ENCODE measurements at places on chromosomes 1 and 21.
A peak's percentile ranks its signal among the peaks of the same experiment; 100 is the strongest.

DNA sequence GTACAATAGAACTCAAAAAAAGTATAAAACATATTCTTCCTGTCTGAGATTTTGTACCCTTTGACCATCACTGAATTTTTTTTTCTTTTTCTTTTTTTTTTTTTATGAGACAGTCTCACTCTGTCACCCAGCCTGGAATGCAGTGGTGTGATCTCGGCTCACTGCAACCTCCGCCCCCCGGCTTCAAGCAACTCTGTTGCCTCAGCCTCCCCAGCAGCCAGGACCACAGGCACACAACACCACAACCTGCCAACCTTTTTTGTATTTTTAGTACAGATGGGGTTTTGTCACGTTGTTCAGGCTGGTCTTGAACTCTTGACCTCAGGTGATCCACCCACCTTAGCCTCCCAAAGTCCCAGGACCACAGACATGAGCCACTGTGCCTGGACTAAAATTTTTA is 10.4 kb downstream of the SDCCAG8 start:
- DNase-seq: no peak

DNA sequence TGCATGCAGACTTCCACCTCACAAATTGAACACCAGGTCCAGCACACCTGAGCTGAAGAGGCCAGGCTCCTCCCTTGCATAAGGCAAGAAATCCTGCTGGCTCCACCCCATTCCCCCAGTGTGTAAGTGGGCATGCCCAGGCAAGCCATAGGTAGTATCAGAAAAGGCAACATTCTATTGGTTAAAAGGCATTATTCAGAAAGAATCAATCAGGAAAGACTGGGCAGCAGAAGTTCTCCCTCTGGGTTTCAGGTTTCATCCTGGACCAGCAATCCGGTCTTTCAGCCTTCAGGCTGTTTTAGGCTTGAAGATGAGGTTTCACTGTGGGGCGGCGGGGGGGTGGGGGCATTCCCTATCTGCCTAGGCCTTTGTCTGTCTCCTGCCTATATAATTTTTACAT is 42.0 kb upstream of the LHX8 start:
- no peak for DNase-seq

- no peak for DNase-seq
These were observed 55.3 kb downstream of the NTPCR start for GRCh38 chr1:233005703-233006102.

DNA sequence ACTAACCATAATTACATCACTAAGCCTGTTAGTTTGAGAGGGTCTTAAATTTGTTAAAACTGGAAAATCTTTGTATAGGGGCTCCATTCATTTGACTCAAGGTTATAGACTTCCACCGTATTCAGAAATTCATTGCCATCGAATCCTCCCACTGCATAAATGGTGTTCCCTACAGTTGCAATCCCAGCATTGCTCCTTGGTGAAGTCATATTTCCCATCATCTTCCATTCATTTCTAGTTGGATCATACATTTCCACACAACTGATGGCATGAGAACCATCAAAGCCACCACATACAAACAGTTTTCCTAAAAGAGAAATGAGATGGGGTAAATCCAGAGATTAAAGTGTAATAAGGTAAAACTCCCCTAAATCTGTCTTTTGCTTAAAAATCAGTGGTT is 19.1 kb downstream of the IVNS1ABP start:
- DNase-seq: no peak

- no peak for DNase-seq
These were observed 1.2 kb downstream of the ASCL5 start for GRCh38 chr1:201125800-201126199.

DNA sequence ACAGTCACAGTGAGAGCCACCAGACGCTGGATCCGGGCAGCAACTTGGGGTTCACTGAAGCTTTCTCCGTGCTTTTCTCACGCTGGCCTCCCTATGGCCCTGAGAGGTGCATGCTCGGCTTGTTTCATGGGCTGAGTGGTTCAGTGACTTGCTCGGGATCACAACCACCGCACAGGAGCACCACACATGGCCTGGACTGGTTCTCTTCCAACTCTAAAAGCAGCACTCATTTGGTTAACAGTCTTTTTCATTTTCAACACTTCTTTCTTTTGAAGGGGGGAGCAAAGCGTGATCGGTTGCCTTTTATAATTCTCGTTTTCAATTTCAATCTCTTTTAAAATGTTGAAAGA is 26.2 kb downstream of the UBIAD1 start:
- no peak for DNase-seq

DNA sequence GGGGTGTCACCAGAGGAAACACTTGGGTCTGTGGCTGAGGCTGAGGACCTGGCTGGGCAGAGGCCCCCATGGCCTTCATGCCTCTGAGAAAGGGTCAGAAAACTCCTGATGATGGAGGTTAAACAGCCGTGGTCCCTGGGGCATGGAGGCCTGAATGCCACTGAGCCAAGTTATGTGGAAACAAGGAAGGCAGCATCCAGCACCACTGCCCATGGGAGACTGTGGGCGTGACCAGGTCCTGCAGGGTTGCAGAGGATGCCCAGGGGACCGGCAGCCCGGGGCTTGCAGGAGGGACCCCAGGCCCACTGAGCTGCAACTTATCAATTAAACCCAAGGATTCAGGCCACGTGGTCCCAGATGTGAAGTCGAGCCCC is 18.9 kb upstream of the COL6A2 start:
- no peak for DNase-seq

DNA sequence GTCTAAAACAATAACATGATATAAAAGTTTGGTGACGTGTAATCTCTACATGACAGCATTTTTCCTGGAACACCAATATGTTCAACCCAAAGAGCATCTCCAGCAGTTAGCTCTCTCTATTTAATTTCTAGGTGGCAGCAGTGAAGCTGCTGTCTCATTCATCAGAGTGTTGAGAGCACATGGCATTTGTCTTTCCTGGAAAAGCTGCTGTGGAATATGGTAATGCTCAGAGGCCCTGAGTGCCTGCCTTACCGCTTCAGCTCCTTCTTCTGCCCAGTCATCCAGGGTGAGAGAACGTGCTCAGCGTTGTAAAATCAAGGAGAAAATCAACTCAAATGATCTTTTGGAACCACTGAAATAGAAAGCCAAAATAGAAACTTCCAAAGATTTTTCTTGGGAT is 640.7 kb downstream of the ADGRL2 start:
- DNase-seq: no peak

- no peak for DNase-seq
These were observed 16.0 kb downstream of the C21orf58 start for GRCh38 chr21:46307625-46308024.

DNA sequence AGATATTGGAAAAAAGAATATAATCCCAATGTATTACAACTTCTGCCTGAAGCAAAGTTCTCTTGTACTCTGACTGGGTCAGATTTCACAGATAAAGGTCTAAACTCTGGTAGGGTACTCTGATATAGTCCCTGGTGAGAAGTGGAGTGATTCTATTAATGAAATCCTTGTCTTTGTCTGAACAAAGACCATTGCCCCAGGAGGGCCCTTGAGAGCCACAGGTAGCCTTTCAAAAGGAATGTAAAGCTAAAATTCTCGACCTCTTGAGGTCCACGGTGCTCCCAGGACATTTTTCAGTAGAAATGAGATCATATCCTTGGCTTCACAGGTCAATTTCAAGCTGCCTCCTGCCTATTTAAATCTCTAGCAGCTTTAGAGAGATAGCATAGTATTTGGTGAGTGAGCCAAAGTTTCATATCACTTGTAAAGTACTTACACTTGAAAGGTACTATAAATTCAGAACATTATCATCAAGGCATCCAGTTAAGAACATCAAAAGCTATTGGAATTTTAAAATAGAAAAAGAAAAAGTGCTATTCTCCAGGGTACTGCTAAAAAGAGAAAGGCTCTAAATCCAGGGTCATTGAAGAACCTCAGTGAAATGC is 10.1 kb downstream of the TNNI3K start:
- DNase-seq: no peak

DNA sequence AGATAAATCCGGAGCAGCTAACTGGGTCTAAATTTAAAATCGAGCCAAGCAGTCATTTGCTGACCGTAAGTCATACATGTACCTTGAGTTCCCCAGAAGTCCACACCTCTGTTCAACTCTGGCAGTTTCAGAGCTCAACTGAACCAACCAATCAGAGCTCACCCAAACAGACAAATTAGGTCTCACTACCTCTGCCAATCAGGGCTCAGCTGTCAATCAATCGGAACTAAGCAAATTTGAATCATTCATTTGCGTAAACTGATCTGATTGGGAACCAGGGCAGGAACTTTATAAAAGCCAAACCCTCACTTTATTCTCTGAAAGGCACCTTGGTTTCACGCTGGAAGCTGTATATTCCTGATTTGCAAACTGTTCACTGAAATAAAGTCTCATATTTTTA is 11.2 kb upstream of the ACBD6 start:
- DNase-seq: no peak

DNA sequence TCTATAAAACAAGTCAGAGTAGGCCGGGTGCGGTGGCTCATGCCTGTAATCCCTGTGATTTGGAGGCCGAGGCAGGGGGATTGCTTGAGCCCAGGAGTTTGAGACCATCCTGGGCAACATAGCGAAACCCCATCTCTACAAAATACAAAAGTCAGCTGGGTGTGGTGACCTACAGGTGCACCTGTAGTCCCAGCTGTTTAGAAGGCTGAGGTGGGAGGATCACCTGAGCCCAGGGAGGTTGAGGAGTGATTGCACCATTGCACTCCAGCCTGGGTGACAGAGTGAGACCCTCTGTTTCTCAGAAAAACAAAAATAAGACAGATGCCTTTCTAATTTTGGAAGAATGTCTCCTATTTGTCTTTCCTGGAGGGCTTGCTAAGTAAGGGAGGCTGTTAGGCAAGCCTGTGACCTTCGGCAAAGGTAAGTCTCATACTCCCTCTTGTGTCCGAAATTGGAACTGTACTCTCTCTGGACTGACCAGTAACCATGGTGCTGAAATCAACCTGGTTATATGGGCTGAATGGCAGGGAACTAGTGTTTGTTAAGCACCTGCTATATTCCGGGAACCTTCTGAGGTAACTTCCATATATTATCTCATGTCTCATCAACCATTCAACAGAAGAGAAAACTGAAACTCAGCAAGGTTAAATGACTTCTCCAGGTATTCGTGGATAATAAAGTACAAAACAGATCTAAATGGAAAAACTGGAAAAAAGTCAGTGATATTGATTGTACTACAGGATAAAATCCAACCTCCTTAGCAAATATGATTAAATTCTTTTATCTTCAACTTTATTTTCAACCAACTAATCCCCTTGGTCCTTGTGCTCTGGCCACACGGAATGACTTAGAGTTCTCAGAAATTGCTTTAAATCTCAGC is 11.8 kb upstream of the RAB3B start:
- peak; percentile 22 for DNase-seq

GRCh38 chr1:100530141-100530540 is 7.8 kb upstream of the GPR88 start:
- DNase-seq: no peak

- no peak for DNase-seq
These were observed 17.5 kb downstream of the RASSF5 start for GRCh38 chr1:206524739-206525364.

DNA sequence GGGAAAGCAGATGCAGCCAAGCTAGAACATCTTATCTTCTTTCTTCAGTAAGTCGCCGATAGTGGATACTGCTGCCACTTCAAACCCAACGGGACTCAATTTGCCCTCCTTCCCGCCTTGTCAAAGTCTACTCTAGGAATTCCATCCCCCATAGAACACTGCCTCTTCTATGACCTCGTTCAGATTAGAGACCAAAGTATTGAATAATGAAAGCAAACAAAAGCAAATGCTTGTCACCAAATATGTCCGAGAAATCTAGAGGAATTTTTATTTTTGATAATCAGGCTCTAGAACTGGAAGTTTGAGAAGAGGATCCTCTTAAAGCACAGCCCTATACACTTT is 853 bp upstream of the RRAGC start:
- no peak for DNase-seq

DNA sequence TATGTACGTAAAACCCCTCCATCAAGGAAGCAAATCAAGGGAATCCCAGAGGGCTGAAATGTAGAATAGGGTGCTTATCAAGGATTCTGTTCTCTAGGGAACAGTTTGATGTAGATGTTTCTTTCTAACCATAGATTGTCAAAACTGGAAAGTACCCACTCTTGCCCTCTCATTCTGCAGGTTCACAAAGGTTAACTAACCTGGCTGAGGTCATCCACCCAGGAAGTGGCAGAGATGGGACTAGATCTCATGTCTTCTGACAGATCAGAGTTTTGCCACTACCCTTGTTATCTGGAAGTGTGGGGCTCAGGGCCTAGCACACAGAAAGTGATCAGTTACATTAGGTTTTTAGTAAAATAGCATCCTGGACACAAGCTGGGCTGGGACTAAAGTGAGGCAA is 47.4 kb downstream of the GFI1 start:
- DNase-seq: no peak

GRCh38 chr1:31152181-31152795 is 86.8 kb upstream of the PUM1 start:
- no peak for DNase-seq

- DNase-seq: no peak
These were observed 71.1 kb upstream of the ZNF281 start for GRCh38 chr1:200480964-200481363.

DNA sequence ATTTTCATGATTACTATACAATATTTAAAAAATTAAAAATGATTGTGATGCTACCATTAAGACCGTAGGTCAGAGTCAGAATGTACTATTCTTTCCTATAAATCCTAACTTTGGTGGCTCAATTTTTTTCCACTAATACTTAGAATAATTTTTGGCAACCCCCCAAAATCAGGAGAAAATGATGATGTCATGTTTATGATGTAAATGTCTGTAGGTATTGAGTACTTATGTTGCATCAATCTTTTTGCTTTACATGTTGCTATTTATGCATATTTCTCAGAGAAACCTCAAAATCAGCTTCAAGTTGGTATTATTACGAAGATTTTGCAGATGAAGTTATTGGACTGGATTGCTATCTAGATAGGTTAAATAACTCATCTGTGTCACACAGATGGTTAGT is 371.2 kb downstream of the ADGRL2 start:
- DNase-seq: no peak

GRCh38 chr1:21931171-21932093 is 5.7 kb downstream of the HSPG2 start:
- no peak for DNase-seq

DNA sequence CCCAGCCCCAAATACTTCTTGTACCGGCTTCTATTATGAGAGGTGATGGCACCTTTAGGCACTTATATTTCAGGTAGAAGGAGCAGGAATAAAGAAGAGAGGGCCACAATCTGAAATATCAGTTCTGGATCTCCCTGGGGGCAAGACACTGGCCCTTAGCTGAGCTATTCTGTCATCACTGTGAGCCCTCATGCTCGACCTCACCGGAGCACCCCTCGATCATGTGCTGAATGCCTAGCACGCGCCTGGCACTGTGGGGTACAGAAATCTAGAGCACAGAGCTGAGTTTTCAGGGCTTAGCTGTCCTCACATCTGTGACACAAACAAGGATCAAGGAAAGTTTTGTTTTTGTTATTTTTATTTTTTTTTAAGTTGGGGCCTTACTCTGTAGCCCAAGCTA is 7.6 kb upstream of the MX1 start:
- no peak for DNase-seq

DNA sequence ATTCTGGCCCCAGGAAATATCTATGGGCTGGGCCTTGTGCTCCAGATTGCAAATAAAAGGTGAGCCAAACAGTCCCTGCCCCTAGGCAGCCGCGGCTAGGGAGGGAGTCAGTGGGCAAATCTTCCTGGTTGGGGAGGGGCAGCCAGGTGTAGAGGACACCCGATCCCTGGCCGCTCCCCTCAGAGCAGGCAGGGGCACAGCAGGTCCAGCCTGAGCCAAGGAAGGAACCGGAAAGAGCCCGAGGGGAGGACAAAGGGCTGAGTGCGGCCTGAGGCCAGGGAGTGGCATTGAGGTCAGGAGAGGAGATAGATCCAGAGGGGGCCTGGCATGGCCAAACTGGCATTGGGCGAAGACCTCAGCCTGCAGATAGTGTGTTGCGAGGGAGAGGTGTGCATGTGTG is 36.6 kb upstream of the ARF1 start:
- DNase-seq: no peak
